Mesothelial cell of epicardium (in vitro differentiated cells): ENCODE measurements at places on chromosomes 11 and 22.

DNA sequence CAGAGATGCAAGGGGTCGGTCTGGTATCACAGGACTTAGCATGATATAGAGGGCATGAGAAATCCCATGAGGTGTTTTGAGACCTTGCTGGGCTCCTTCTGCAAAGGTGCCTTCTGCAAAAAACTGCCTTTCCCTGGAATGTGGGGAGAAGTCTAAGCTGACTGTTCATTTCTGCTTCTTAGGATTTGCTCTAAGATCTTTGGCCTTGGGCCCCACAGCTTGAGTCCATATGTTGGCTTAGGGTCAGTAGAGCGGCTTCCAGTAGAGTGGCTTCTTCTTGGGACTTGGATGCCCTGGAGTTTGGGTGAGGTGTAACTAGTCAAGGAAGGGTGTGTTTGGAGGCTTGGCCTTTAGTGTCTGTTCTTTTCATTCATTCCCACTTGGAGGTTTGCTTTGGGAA, 37.0 kb downstream of the AMPD3 start:
- H3K27ac ChIP-seq, result no peak overlapping the region
- H3K27me3 ChIP-seq, result no peaks in the 10 kb centered on the region
- H3K4me1 ChIP-seq, result no peaks in the 10 kb centered on the region

GRCh38 chr11:57324154-57324885, 432 bp downstream of the TNKS1BP1 start:
- DNase-seq, result peak; percentile 65
- peak overlapping the region; percentile 98 for H3K27ac ChIP-seq
- H3K4me3 ChIP-seq, result peak overlapping the region; percentile 92
- peaks cover 31% of the 10 kb centered on the region for H3K36me3 ChIP-seq
- peaks cover 59% of the 10 kb centered on the region for H3K4me1 ChIP-seq
- H3K27me3 ChIP-seq, result no peaks in the 10 kb centered on the region

GRCh38 chr11:6397636-6398035, 7.4 kb downstream of the SMPD1 start:
- peaks cover 15% of the 10 kb centered on the region for H3K4me1 ChIP-seq
- DNase-seq, result no peak
- H3K36me3 ChIP-seq, result peaks cover 15% of the 10 kb centered on the region
- H3K4me3 ChIP-seq, result no peak overlapping the region
- peak overlapping the region; percentile 14 for H3K27ac ChIP-seq

GRCh38 chr11:15412054-15412453, 297.3 kb downstream of the INSC start:
- no peak overlapping the region for H3K4me3 ChIP-seq
- no peaks in the 10 kb centered on the region for H3K36me3 ChIP-seq
- no peak overlapping the region for H3K27ac ChIP-seq
- no peak for DNase-seq

DNA sequence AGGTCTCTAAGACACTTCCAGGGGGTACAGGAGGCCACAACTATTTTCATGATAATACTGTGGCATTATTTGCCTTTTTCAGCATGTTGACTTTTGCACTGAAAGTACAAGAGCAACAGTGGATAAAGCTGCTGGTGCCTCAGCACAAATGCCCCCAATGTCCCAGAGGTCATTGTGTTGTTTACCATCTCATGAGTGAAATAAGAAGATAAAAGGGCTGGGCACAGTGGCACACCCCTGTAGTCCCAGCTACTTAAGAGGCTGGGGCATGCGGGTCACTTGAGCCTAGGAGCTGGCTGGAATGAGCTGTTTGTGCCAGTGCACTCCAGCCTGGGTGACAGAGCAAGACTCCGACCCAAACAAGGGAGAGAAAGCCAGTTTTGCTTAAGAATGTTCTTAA, 72.6 kb upstream of the RAB1B start:
- H3K36me3 ChIP-seq, result peaks cover 32% of the 10 kb centered on the region
- H3K4me1 ChIP-seq, result peaks cover 22% of the 10 kb centered on the region
- DNase-seq, result no peak
- no peaks in the 10 kb centered on the region for H3K27me3 ChIP-seq
- H3K27ac ChIP-seq, result no peak overlapping the region

GRCh38 chr11:57111619-57112018, 70.1 kb upstream of the LRRC55 start:
- no peak overlapping the region for H3K27ac ChIP-seq
- DNase-seq, result no peak
- no peaks in the 10 kb centered on the region for H3K36me3 ChIP-seq
- no peak overlapping the region for H3K4me3 ChIP-seq
- no peaks in the 10 kb centered on the region for H3K27me3 ChIP-seq
- no peaks in the 10 kb centered on the region for H3K4me1 ChIP-seq

DNA sequence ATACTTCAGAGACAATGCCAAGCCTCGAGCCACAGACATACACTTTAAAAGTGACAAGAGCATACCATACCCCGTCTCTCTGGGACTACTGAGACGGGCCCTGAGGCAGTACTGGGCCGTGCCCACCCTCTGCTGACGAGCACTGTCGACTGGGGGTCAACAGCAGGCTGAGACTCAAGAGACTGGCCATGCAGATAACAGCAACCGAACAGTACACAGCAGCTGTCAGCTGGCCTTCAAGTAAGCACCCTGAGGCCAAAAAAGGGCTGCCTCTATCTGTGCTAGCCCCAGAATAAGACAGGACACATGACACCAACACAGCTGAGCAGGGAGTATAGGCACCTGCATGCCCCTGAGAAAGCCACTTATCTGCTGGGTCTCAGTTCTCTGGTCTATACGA, 18.9 kb upstream of the TMEM121B start:
- no peaks in the 10 kb centered on the region for H3K4me1 ChIP-seq
- no peaks in the 10 kb centered on the region for H3K27me3 ChIP-seq
- H3K36me3 ChIP-seq, result peaks cover 19% of the 10 kb centered on the region
- no peak overlapping the region for H3K4me3 ChIP-seq

- peaks cover 17% of the 10 kb centered on the region for H3K4me1 ChIP-seq
- no peaks in the 10 kb centered on the region for H3K36me3 ChIP-seq
- DNase-seq, result no peak
- H3K4me3 ChIP-seq, result no peak overlapping the region
- H3K27me3 ChIP-seq, result peaks cover 23% of the 10 kb centered on the region
- H3K27ac ChIP-seq, result no peak overlapping the region
Measured at GRCh38 chr11:15222777-15223176, 108.1 kb downstream of the INSC start.

DNA sequence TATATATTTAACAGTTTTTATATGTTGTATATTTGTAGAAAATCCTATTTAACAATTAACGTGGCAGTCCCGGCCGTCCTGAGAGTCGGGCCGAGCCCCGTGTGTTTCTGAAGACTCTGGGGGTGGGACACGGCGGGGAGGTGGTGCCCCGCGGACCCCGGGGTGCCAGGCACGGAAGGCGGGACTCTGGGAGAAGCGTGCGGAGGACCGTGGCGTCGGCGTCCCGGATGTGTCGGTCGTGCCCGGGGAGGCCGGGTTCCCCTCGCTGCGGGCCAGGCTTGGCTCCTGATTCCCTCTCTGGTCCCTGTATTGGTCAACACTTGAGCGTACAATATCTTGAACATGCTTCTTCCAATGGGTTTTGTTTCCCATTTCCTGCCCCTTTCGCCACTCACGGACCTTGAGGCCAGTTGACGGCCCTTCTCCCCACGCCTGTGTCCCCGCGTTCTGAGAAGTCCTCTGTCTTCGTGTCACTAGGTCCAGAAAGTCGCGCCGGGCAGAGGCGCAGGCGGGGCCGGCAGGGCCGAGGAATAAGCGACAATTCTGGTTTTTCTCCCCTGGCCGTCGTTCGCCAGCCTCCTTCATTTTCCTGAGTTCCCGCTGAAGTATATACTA, 1076.7 kb downstream of the BRD1 start:
- H3K4me3 ChIP-seq, result no peak overlapping the region
- peak; percentile 28 for DNase-seq
- H3K36me3 ChIP-seq, result no peaks in the 10 kb centered on the region
- no peak overlapping the region for H3K27ac ChIP-seq

- H3K36me3 ChIP-seq, result peaks cover 40% of the 10 kb centered on the region
- H3K4me3 ChIP-seq, result no peak overlapping the region
- H3K4me1 ChIP-seq, result no peaks in the 10 kb centered on the region
- no peak overlapping the region for H3K27ac ChIP-seq
- DNase-seq, result no peak
Measured at GRCh38 chr22:38645430-38645829, 10.8 kb downstream of the FAM227A start.

DNA sequence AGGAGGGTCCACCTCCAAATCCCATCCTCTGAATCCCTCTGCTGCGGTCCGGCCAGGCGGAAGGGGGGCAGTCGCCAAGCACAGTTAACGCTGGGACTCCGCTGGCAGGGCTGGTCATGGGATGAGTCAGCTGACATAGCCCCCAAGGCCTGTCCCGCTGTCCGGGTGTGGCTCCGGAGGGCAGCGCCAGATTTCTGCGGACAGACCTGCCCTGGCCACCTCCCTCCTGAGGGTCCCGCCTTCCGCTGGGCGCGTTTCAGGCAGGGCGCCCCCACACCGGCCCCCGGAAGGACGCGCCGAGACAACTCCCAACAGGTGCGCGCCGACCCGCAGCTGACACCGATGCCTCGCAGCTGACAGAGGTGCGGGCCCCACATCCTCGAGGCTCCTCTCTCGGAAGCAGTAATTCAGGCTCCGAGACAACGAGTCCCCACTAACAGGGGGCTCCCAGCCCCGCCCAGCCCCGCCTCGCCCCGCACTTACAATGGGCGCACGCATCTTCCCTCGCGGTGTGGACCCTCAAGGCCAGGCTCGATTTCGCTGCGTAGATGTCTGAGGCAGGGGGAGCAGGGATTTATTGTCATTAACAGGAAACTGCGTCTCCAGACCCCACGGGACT, 607 bp downstream of the PLAAT3 start:
- H3K36me3 ChIP-seq, result no peaks in the 10 kb centered on the region
- peaks cover 27% of the 10 kb centered on the region for H3K4me1 ChIP-seq
- DNase-seq, result peak; percentile 45

DNA sequence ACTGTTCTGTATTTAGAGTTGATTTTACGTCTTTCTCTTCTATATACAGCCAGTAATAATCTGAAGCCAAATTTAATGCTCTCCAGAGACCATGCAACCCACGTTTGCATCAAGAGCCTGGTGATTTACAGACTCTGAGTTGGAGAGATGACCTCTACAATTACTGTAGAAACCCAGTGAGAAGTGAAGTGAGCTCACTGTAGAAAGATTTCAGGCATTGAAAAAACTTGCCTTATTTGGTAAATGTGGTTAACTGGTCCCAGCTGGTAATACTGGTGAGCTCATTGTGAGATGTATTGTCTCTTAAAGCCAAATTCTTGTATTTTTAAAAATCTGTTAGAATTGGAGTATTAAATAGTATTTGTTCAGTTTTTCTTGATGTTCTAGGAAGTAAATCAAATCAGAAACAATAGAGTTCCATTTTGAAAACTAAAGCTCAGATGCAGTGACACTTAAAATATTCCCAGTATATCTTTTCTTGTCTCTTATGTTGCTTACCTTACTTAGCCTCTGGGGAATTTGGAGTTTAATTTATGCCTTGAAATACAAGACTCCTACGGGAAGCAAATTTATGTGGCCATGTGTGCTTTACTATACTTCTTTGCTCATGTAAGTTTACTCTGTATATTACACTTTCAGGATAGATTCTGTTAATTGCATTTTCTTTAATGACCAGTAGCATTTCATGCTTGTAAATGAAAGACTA, 189.9 kb downstream of the ARHGAP42 start:
- peaks cover 16% of the 10 kb centered on the region for H3K36me3 ChIP-seq
- peaks cover 21% of the 10 kb centered on the region for H3K4me1 ChIP-seq
- H3K27ac ChIP-seq, result peak overlapping the region; percentile 97
- H3K4me3 ChIP-seq, result no peak overlapping the region
- no peaks in the 10 kb centered on the region for H3K27me3 ChIP-seq

DNA sequence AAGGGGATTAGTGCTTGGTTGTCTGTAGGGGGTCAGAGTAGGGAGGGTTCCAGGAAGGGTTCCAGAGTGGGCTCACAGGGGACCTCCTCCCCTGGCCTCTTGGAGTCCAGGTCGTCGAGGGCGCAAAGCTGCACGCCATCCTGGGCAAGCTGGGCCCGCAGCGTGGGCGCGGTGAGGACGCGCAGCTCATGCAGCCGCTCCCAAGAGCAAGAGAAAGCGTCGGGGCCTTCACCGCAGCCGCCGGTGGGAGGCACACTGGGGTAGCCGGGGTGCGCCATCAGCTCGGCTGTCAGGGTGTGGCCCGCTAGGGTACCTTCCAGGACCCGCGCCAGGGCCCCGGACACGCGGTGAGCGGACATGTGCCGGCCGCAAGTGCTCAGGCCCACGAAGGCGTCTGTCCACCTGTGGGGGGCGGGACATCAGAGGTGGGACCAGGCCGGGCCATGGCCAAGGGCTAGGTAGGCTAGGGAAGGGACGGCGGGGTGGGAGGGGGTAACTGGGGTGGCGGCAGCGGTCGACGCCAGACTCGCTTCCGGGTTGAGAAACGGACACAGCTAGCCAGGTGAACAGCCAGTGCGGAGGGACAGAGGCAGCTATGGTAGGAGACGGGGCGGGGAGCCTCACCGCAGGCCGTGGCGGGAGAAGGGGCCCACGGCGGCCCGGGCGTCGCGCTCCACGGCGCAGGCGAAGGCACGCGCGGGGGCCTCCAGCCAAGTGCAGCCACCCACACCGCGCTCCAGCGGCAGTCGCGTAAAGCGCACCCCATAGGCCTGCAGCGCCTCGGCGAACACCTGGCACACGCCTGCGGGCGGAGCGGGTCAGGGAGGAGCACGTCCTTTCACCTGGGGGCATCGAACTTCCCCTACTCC, 1.2 kb downstream of the YDJC start:
- H3K27me3 ChIP-seq, result no peaks in the 10 kb centered on the region
- DNase-seq, result peak; percentile 47
- peak overlapping the region; percentile 85 for H3K4me3 ChIP-seq
- H3K36me3 ChIP-seq, result peaks cover 7% of the 10 kb centered on the region
- H3K4me1 ChIP-seq, result peaks cover 9% of the 10 kb centered on the region

GRCh38 chr22:37457093-37457893, 28.9 kb downstream of the MFNG start:
- no peaks in the 10 kb centered on the region for H3K36me3 ChIP-seq
- peaks cover 12% of the 10 kb centered on the region for H3K4me1 ChIP-seq
- no peak overlapping the region for H3K4me3 ChIP-seq
- no peak overlapping the region for H3K27ac ChIP-seq

DNA sequence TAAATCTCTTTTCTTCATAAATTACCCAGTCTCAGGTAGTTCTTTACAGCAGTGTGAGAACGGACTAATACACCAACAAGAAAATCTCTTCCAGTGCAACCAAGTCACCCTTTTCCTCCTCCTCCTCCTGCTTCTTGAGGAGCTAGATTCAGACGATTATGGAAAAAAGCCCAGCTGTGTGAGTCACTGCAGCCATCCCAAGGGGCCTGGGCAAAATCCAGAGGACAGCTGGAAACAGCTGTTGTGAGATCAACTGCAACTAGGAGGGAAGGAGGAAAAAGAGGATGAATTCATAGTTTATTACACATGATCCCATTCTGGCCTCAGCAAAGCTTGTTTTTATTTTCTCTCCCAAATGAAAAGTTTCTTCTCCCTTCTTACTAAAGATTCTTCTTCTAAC, 32.9 kb downstream of the RBFOX2 start:
- peak overlapping the region; percentile 86 for H3K27ac ChIP-seq
- no peak for DNase-seq
- H3K36me3 ChIP-seq, result peaks cover 14% of the 10 kb centered on the region
- H3K27me3 ChIP-seq, result no peaks in the 10 kb centered on the region
- H3K4me1 ChIP-seq, result peaks cover 25% of the 10 kb centered on the region
- H3K4me3 ChIP-seq, result peak overlapping the region; percentile 3

GRCh38 chr11:1129611-1130160, 28.1 kb upstream of the MUC5AC start:
- H3K27ac ChIP-seq, result no peak overlapping the region
- no peak overlapping the region for H3K4me3 ChIP-seq
- H3K36me3 ChIP-seq, result no peaks in the 10 kb centered on the region
- H3K4me1 ChIP-seq, result no peaks in the 10 kb centered on the region
- H3K27me3 ChIP-seq, result peaks cover 3% of the 10 kb centered on the region

GRCh38 chr11:74322667-74323066, 11.2 kb upstream of the P4HA3 start:
- no peak overlapping the region for H3K27ac ChIP-seq
- peaks cover 3% of the 10 kb centered on the region for H3K27me3 ChIP-seq
- peaks cover 4% of the 10 kb centered on the region for H3K36me3 ChIP-seq
